H7 (cell line): ENCODE measurements at places on chromosomes 11 and 22. TPM values are rescaled to one million over a fixed set of nuclear protein-coding genes. Genes with fewer than 3 reads are reported as not detected.

DNA sequence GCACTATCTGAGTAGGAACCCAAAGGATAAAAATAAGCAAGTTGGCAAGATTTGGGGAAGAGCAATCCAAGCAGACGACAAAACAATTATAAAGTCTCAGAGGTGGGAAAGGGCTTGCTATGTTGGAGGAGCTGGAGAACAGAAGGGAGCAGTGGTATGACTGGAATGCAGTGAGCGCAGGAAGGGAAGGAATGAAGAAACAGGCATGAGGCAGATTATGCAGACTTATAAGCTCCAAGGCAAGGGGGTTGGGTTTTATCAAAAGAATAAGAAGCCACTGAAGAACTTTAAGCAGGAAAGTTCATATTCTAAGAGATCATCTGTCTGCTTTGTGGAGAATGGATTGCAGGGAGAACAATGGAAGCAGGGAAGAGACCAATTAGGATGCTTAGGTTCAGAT lies 31.7 kb downstream of the PGM2L1 start:
- peak; percentile 9 for DNase-seq

The OR4C5 gene
- total RNA-seq = not detected in 2 replicates

DNA sequence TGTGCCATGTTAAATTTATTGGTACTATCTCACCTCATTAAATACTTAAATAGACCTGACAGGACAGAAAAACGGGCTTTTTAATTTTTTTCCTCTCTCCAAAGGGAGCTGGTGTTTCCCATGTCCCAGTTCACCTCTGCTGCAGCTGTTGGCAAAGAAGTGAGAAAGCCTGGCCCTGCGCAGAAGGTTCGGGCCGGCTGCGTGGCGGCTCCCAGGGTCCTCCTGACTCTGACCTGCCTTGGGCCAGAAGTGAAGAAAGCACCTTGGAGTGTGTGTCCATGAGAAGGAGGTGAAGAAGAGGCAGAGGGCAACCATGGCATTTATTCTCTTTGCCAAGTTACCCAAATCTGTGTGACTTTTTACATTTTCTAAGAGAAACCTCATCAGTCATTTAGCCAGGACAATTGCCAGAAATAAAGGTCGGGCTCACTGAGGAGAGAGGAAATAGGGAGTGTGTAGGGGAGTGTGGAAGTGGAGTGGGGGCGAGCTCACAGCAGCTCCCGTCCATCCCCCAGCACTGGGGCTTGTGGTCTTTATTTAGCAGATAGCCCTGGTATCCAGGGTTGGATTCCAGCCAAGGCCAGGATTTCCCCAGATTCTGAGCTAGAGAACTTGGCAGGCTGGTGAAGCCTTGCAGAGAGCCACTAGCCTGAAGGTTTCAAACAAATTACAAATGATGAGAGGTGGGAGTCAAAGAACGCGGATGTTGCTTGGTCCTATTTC lies 102.4 kb upstream of the CADM1 start:
- DNase-seq = no peak

DNA sequence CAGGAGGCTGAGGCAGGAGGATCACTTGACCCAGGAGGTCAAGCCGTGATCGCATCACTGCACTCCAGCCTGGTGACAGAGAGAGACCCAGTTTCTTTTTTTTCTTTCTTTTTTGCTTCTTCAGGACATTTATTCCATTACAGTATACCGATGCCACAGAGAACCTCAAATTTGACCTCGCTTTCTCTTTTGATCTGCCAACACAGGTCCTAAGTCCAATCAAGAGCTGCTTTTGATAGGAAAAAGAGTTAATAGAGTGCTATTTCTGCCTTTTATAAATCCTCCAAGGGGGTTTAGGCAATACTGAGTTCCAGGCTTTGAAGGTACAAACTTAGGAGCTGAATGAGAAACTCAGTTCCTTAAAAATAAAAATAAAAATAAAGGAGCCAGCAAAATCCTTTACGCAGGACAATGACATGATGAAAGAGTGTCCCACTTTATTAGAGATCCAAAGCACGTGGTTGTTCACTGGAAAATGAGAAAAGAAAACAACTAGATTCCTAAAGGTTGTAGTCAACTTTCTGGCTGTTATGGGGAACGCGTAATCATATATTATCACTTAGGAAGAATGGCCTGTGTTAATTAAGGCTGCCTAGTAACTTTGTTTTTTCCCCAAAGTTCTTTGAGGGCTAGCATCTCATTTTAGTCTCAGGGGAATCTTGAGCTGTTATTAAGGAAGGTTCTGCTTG lies 27.2 kb downstream of the FADD start:
- DNase-seq = no peak

GRCh38 chr11:76704171-76704948 lies 33.8 kb upstream of the LRRC32 start:
- DNase-seq = peak; percentile 87

The OTOG gene
- 0.69 and 1.1 TPM in 2 replicates for total RNA-seq

GRCh38 chr22:50314081-50314454 lies 6.6 kb upstream of the PLXNB2 start:
- no peak for DNase-seq

The SLC22A9 gene
- total RNA-seq = not detected in 2 replicates

The CYP2D6 gene
- total RNA-seq = 1.0 and 1.4 TPM in 2 replicates

The OR51B4 gene
- not detected in 2 replicates for total RNA-seq

DNA sequence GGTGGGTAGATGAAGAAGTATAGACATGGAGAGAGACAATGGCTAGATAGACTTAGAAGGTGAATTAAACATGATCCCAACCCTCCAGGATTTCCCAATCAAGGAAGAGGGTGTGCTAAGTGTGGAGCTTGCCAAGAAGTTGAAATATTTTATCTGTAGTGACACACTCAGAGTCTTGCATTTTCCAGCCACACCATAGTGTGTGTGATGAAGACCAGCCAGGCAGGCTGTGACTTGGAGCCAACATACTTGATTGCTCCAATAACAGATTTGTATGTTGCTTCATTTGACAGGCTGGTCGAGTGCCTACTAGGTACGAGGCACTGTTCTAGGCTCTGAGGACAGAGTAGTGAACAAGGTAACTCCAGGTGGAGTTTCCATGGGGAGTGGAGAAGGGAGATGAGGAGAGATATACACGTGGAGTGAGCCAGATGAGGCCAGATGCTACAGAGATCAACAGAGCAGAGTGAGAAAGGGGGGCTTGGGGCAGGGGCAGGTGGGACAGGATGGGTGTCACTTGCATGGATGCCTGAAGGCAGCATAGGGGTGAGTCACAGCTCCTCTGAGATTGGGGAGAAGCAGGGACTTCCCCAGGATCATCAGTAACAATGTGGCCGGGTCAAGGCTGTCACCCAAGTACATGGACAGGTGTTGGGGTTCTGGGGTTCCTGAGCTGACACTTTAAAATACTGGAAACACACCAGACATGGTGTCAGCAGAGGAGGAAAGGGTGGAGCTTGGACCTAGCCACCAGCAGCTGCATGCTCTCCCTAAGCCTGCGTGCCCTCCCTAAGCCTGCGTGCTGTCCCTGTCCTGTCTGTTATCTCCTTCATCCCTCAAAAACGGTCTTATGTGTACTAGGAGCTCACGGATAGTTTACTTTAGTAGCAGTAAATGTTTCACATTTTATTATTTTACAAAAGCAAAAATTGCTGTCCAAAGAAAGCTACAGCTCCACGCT lies 23.6 kb downstream of the PDGFB start:
- peak; percentile 12 for DNase-seq

The RAB39A gene
- total RNA-seq = 5.2 and 7.2 TPM in 2 replicates

GRCh38 chr11:64126796-64127195 lies 39.1 kb downstream of the MACROD1 start:
- DNase-seq = no peak

GRCh38 chr22:30241576-30242371 lies 4.8 kb downstream of the LIF start:
- DNase-seq = peak; percentile 46

DNA sequence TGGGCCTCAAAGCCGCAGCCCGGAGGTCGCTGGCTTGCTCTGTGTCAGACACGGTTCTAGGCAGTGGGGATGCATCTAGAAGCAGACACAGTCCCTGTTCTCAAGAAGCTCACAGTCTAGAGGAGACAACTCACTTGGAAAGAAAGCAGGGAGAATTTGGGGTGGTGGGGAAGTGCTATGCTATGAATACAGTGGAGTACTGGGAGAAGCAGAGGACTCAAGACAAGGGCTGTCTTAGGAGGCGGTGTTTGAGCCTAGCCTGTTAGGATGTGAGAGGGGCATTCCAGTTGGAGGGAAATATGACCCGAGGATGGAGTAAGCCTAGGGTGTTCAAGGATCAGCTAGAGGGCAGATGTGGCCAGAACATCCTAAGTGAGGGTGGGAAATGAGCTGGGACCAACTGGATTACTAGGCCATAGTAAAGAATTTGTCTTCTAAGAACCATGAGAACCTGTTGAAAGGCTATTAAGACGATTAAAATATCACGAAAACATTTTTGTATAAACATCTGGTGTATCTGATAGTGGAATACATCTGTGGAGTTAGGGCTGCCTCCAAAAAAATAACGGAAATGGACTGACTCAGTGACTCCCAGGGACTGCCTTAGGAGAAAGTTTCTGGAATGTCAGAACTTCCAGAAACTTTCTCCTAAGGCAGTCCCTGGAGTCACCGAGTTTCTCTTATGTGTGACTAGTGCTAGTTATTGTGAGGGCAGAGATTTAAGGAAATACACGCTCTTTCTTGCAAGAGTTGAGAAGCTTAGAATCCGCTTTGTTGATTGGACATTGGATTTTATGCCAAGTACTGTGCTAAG lies 1.1 kb upstream of the PITPNB start:
- DNase-seq = peak; percentile 63

DNA sequence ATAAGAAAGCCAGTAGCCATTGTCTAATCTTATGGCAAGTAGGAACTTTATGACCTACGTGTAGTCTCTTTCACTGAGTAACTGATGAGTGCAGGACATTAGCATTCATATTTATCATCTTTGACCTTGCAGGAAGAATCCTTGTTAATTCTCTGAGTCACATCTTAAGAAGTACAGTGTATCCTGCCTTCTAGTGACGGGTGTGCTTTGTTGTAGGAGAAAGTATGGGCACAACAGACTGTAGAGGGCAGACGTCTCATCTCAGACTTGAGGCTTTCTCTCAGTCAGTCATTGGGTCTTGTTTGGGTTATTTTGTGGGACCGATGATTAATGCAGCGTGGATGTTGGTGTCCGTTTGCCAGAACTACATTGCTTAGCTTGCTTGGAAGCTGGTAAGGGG lies 6.8 kb downstream of the RNF214 start:
- no peak for DNase-seq

The CASP12 gene
- not detected in 2 replicates for total RNA-seq

- DNase-seq = no peak
Measured at GRCh38 chr11:12807621-12808020, 133.4 kb downstream of the TEAD1 start.

The MIAT gene
- total RNA-seq = 3.0 and 13.4 TPM in 2 replicates

The LMO1 gene
- 0.22 and 0.94 TPM in 2 replicates for total RNA-seq
